ENCODE measurements at places on chromosomes 6 and 20. TPM values are rescaled to one million over a fixed set of nuclear protein-coding genes. Genes with fewer than 3 reads are reported as not detected.

The RNF217 gene
- total RNA-seq, result 13.4 TPM

DNA sequence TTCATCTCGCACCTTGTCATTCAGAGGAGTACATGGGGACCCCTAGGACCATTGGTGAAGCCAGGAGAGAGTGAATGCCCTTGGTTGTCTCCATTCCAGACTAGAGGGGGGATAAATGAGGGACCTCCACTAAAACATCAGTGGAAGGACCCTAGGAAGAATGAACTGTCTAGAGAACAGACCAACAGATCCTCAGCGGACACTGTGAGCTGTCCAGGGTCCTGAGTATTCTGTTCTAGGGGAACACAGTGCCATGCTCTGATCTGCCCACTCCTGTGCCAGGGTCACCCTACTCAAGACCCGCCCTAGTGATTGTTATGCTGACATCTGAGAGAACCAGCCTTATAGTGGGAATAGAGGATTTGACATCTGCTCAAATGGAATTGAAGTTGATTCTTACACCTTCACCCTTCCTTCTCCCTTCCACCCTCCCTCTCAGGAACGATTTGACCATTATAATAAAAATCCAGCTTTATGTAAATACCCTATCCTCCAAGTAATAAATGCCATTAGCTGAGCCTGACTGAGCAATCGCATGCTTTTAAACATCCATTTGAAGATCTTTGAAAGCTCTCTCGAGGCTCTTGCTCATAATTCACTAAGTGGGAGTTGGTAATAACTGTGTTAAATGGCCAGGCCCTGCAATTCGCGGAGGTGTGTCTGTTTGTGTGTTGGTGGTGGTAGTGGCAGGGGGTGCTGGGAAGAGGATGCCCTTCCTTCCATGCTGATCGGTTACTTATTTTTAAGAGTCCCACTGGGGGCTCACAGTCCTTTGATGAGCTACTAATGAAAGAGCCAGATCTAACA lies 43.6 kb upstream of the SLC32A1 start:
- DNase-seq, result no peak

The LPIN3 gene
- total RNA-seq, result 263 TPM

The COX7A2 gene
- 469 TPM for total RNA-seq

The SLC18B1 gene
- 12.8 TPM for total RNA-seq

GRCh38 chr20:33919653-33920052 lies 74.1 kb upstream of the RALY start:
- no peak for DNase-seq

DNA sequence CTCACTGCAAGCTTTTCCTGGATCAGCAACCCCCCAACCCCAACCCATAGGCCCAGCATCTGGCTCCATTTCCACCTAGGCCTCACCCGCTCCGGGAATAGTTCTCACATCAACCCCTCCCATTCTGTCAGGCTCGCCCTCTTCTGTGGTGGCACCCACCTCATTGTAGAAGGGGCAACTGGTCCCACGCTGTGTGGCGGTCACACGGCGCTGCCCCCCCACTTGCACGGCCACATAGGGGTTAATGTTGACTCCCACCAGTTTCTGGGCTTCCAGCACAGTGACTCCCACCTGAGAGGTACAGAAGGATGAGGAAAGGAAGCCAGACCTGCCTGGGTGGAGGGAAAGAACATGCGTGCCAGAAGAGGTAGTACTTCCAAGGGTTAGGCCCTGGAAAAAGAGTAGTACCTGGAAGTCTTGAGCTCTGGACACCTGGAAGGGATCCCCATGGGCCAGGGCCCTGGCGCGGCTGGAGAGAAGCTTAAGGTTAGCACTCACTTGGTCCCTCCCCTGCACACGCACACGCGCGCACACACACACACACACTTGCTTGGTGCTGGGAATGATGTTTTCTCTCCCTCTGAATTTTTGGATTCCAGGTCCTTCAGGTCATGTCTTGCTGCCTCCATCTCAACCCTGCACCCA lies 12.7 kb upstream of the SPAG4 start:
- DNase-seq, result no peak

The TAP1 gene
- 63.2 TPM for total RNA-seq

The MCCD1 gene
- not detected for total RNA-seq

The NRN1 gene
- 2.5 TPM for total RNA-seq

The PDYN gene
- not detected for total RNA-seq

DNA sequence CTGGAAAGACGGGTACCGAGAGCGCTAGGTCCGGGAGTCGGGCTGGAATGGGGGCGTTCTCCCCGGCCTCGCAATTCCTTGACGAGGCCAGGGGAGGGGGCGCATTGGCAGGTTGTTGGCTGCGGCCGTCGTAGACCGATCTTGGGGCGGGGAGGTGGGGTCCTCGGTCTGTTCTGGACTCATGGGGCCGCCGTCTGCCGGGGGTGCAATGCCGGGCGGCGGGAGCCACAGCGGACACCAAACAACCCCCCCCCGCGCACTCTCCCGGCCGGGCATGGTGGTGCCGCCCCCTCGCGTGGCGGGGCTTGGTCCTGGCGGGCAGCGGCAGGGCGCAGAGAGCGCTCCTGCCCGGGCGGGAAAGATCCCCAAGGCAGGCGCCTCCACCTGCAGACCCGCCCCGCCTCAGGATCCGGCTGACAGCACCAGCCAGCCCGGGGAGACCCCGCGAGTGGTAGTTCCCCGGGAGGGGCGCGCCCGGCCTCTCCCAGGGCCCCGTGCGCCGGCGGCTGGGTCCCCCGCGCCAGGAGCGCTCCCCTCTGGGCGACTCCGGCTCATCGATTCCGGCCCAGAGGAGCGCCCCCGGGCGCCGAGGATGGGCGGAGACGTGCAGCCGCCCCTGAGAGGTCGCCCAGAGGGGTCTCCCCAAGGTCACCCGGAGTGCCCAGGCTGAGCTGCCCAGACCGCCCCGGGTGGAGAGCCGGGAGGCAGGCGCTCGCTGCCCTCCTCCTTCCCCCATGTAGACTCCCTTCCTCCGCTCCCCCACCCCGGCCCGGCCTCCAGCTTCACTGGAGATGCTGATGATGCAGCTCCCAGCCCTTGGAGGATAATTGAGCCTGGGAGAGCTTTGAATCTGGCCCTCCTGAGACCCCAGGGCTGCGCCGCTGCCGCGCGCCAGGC lies 709 bp downstream of the PPP1R16B start:
- DNase-seq, result peak; percentile 38

The PTCHD4 gene
- 0.75 TPM for total RNA-seq

The B3GAT2 gene
- total RNA-seq, result not detected

- DNase-seq, result no peak
These were observed 74.8 kb downstream of the IMPG1 start for GRCh38 chr6:75997696-75998095.

The RMND1 gene
- total RNA-seq, result 5.6 TPM

The ZNF311 gene
- total RNA-seq, result 1.9 TPM

- DNase-seq, result no peak
These were observed 210.3 kb downstream of the TBX18 start for GRCh38 chr6:84554074-84554473.

DNA sequence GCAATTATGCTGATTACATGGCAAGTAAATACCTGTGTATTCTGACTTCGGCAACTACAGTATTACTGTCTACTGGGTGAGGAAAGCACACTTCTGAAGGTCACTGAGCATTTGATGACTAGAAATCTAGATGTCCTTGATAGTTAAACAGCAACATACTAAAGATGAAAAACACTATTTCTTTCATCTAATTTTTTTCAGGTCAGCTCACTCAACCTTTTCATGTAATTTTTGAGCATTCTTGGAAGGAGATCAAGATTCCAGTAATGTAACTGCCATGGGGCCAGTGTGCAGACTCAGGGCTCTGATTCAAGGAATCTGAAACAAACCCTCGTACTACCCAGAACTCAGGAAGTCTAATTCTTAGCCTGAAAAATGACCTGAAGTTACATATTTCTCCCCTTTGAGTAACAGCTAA lies 222.6 kb upstream of the TAB2 start:
- DNase-seq, result no peak

The RAB32 gene
- total RNA-seq, result 32.9 TPM

The MAS1 gene
- total RNA-seq, result not detected

DNA sequence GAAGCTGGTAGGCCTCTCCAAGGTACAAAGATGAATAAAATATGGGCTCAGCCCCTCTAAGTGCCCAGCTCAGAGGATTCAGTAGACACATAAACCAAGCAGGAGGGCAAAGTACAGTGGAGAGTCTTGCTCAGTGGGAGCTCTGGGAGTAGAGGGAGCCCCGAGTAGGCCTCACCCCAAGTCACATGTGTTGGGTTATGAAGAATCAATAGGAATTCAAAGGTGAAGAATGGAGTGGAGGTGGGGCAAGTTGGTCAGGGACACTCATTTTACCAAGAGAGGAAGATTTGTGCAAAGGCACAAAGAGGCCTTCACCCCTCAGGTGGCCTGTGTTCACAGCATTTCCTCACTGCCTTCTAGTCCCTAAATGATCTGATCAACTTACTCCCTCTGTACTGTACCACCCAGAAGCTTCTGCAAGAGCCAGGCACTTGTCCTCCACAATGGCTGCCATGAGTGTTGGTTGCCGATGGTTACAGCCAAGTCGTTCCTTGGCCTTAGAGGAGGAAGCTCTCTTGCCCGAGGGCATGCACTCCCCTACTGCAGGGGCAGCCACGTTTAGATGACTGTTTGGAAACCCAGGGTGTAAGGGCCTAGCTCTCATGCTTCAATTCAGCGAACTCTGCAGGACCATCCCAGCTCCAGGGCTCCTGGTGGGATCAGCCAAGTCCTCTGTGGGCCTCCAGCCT lies 6.7 kb upstream of the CDKN1A start:
- DNase-seq, result no peak

The SLC26A8 gene
- not detected for total RNA-seq

DNA sequence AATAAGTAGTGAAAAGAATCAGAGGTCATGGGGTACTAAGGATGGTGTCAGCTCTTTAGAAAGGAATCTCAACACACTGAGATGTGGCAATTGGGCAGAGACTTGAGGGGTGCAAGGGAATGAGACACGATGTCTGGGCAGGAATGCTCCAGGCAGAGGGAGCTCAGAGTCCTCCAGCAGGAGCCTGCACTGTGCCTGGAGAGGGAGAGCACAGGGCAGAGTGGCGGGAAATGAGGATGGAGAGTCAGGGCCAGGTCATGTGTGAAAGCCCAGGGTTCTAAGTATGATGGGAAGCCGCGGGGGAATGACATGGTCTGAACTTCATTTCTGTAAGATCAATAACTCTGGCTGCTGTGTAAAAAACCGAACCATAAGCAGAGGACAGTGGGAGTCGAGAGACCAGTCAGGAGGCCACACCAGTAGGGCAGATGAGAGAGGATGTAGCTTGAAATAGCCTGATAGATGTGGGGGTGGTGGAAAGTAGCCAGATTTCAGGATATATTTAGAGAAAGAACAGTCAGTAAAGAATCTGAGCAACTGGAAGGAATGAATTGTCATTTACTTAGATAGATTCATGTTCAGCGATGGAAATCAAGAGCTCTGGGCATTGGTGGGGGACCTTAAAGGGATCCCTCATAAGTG lies 133.4 kb upstream of the DTNBP1 start:
- no peak for DNase-seq

The ELOVL4 gene
- not detected for total RNA-seq

- no peak for DNase-seq
These were observed 163.4 kb upstream of the HEY2 start for GRCh38 chr6:125586074-125586473.

DNA sequence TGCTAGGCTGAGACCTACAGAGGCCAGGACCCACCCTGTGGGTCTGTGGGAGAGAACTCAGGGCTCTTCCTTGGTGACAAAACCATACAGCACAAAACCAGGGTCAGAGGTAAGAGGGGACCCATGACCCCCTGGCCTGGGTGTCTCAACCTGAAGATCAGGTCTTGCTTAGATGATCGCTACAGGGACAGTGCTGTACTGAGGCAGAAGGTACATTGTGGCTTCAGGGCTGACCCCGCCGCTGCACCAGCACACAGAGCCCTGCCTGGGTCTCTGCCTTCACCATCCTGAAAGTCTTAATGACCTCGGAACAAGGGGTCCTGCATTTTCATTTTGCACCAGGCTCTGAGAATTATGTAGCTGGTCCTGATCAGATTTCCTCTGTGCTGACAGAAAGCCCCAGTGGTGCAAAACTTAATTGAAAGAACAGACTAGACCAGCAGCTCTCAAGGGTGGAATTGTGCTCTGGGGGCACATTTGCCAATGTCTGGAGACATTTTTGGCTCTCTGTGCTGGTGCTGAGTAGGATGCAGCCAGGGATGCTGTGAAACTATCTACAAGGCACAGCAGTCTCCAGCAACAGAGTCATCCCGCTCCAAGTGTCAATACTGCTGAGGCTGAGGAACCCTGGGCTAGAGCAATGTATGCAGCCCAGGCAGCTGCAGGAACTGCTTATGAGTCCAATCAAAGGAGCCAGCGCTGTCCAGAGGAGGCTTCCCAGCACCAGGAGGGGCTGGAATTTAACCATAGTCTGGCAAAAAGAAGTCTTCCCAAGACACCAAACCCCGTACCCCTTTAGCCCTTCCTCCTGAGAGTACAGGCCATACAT lies 254.9 kb downstream of the ERMARD start:
- DNase-seq, result no peak

- no peak for DNase-seq
These were observed 251.5 kb upstream of the TCF21 start for GRCh38 chr6:133637436-133637835.

GRCh38 chr20:11296951-11297350 lies 620.7 kb upstream of the BTBD3 start:
- DNase-seq, result no peak

DNA sequence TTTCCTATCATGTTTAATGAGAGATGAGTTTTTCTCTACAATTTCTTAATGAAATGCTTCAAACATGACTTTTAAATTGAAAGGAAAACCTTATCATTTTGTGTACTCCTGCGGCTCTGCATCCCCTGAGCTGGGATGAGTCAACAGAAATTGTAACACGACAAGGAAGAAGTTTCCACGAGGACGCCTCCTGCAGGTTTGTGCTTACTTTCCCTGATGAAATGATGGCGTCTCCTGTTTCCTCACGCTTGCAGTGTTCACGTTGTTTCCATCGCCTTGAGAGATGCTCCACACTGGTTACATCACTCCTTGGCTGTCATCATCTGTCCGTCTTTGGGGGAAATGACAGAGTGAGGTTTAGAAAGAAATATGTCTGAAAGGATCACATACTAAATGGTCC lies 233.7 kb upstream of the ZFP64 start:
- DNase-seq, result no peak

DNA sequence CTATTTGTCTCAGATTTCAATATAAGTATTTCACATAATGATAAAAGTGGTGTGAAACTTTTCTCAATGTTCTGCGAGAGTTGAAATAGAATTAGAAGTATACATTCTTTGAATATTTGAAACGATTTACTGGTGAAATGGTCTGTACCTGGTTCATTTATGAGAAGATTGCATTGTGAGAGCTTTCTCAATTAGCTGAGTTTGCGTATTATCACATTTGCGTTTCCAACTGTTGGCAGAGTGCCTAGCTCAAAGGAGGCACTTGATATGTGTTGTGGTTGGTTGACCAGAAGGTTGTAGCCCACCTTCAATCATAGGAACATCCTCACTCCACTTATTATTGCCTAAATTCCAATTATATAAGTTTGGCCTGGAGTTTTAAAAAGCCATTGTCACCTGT lies 58.8 kb upstream of the EXOC2 start:
- no peak for DNase-seq

GRCh38 chr6:30470968-30471367 lies 18.3 kb upstream of the HLA-E start:
- DNase-seq, result no peak

- DNase-seq, result no peak
These were observed 165.0 kb downstream of the SMOC2 start for GRCh38 chr6:168605964-168606363.

GRCh38 chr6:134722200-134722870 lies 227.6 kb downstream of the ALDH8A1 start:
- DNase-seq, result no peak

GRCh38 chr6:43076464-43077332 lies 584 bp downstream of the PTK7 start:
- no peak for DNase-seq
